Neural progenitor cell (in vitro differentiated cells): ENCODE measurements at places on chromosomes 16 and 17.

DNA sequence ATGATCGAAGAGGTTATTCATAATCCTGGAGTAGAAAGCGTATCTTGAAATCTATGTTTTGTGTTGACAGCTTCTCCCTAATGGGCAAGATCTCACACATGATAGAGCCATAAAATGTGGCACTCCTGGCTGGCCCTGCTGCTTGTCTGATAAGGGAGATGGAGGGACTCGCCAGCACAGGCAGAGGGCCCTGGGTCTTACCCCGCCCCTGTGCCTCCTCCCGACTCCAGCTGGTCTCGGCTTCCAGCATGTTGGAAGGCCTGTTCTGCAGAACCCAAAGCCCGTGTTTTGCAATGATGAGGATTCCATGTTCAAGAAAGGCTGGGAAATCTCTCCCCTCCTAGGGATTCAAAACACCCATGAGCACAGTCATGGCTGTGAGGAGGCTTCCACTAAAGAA is 106.7 kb upstream of the SDK2 start:
- no peaks in the 10 kb centered on the region for H3K36me3 ChIP-seq
- H3K27me3 ChIP-seq = no peaks in the 10 kb centered on the region
- no peak overlapping the region for H3K4me3 ChIP-seq
- H3K4me1 ChIP-seq = peaks cover 7% of the 10 kb centered on the region

DNA sequence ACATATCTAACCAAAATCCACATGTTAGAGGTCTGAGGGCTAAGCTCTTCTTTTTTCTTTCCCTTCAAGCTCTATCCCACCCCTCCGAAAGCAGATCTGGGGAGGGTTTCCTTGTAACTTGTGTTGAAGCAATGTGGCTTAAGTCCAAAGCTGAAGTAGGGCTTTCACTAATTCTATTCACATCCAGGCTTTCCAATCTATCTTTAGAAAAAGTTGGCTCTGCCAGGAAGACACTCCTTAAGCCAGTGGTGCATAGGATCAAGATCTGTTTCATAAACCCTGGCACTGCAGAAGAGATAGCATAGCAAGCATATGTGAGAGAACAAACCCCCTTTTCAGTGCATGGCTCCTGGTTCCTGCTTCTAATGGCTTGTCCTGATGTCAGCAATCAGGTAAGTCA is 34.9 kb upstream of the DHX40 start:
- H3K36me3 ChIP-seq = no peaks in the 10 kb centered on the region
- no peaks in the 10 kb centered on the region for H3K4me1 ChIP-seq
- no peak for DNase-seq
- H3K4me3 ChIP-seq = no peak overlapping the region
- no peaks in the 10 kb centered on the region for H3K27me3 ChIP-seq

GRCh38 chr16:86048882-86049585 is 150.1 kb downstream of the IRF8 start:
- no peak overlapping the region for H3K4me3 ChIP-seq
- peaks cover 9% of the 10 kb centered on the region for H3K27me3 ChIP-seq
- no peak for DNase-seq
- no peaks in the 10 kb centered on the region for H3K36me3 ChIP-seq

GRCh38 chr17:29956225-29956624 is 14.8 kb downstream of the EFCAB5 start:
- H3K36me3 ChIP-seq = no peaks in the 10 kb centered on the region
- no peak overlapping the region for H3K27ac ChIP-seq
- no peak overlapping the region for H3K4me3 ChIP-seq
- DNase-seq = no peak
- no peaks in the 10 kb centered on the region for H3K27me3 ChIP-seq
- H3K4me1 ChIP-seq = no peaks in the 10 kb centered on the region

- H3K27ac ChIP-seq = no peak overlapping the region
- no peaks in the 10 kb centered on the region for H3K36me3 ChIP-seq
- H3K4me3 ChIP-seq = no peak overlapping the region
- H3K4me1 ChIP-seq = peaks cover 9% of the 10 kb centered on the region
- peak; percentile 85 for DNase-seq
Measured at GRCh38 chr17:164303-165235, 16.9 kb downstream of the DOC2B start.

DNA sequence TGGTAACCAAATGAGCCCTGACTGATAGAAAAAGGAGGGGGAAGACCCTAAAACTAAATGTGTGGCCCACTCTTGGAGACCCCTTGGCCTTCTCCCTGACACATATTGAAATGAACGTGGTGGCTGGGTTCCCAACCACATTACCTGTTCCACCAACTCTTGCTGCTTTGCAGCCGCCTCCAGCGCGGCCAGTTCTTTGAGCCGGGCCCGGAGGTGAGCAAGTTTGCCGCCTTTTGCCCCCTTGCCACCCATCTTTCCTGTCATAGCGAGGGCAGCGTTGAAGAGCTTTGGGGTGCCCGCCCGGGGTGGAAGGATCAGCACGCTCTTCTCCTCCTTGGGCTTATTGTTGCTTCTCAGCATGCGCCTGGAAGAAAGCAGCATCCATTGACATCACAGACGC is 83.2 kb downstream of the CNGB1 start:
- DNase-seq = no peak
- peaks cover 3% of the 10 kb centered on the region for H3K4me1 ChIP-seq
- H3K4me3 ChIP-seq = no peak overlapping the region
- H3K27me3 ChIP-seq = peaks cover 15% of the 10 kb centered on the region

DNA sequence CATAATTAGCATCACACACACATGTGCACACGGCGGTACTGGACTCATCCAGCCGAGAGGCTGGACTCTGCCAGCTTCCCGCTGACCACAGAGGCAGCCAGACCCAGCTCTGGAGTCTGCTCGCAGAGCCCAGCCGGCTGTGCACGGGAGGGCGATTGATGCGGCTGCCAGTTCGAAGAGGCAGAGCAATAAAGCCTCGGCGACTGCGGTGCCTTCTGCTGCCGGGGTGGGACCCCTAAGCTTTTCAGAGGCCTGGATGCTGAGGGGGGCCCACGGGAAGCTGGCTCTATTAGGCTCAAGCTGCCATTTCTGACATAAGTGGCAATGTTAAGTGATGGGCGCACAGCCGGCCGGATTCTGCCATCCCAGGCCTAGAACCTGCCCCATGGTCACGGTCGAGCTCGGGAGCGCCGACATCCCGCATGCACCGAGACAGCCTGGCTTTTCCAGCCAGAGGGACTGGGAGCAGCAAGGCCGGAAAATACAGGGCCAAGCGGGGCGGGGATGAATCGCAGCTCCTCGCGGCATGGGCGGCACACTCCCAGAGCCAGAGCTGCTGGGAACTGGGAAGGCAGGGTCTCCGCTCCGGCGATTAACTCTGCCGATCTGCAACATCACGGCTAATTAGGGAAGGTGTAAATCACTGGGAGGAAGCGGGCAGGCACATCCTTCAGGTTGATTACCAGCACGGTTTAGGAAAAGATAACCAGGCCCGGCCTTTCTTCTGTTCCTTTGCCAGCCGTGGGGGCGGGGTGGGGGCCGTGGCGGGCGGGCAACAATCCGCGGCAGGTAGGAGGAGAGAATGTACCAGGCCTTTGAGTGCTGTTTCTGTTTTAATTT is 57.7 kb downstream of the TBC1D16 start:
- H3K36me3 ChIP-seq = no peaks in the 10 kb centered on the region
- no peak overlapping the region for H3K4me3 ChIP-seq
- no peaks in the 10 kb centered on the region for H3K27me3 ChIP-seq
- no peak for DNase-seq
- no peak overlapping the region for H3K27ac ChIP-seq

DNA sequence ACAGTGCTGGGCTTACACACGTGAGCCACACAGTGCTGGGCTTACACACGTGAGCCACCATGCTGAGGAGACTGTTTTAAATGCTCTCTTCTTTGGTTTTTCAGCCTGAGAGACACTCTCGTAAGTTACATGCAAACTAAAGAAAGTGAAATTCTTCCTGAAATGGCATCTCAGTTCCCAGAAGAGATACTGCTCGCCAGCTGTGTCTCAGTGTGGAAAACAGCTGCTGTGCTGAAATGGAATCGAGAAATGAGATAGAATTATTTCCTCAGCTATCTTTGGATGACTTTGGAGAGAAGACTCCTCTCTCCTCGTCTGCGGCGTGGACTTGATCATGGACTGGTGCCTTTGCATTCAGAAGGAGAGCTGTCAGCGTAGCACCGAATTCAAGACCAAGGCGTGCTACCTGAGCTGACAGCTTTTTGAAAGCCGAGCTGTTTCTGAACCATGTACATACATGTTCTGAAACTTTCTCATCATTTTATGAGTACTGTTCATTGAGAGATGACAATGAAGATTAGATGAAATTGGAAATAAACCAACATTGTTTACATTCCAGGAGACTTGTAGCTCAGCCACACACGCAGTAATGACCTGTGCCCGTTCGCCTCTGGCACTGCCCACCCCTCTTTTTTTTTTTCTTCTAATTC is 21.6 kb upstream of the ENDOV start:
- H3K4me3 ChIP-seq = no peak overlapping the region
- H3K36me3 ChIP-seq = no peaks in the 10 kb centered on the region
- peaks cover 9% of the 10 kb centered on the region for H3K4me1 ChIP-seq
- H3K27ac ChIP-seq = no peak overlapping the region
- no peak for DNase-seq
- H3K27me3 ChIP-seq = no peaks in the 10 kb centered on the region

DNA sequence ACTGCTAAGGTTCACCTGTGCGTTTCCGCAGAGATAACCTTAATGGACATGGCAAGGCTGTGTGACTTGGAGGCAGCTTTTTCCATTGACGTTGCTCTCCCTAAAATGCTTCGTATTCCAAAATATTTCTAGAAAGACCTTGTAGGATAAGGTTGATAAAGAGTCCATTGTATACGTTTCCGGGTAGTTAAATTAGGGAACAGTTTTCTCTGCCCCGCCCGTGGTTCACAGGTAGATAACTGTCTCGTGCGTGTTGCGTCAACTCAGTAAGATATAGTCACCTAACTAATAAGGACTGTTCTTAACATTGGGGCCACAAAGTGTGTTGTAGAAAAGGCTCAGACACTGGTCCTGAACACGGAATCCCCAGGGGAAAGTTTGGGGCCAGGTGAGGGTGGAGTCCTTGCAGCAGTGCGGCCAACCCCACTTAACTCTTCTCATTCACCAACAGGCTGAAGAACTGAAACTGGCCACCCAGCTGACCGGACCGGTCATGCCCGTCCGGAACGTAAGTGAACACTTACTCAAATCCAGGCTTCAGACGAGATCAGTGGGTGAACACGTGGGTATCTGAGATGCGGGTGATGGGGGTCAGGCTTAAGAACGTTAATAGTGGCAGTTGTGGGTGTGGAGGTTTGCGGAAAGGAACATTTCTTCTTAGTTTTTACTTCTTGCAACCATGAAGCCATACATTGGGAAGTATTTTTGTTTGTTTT is 1.6 kb downstream of the RPL13 start:
- no peak for DNase-seq
- peaks cover 3% of the 10 kb centered on the region for H3K36me3 ChIP-seq
- H3K4me3 ChIP-seq = peak overlapping the region; percentile 76
- H3K27me3 ChIP-seq = no peaks in the 10 kb centered on the region
- H3K4me1 ChIP-seq = peaks cover 42% of the 10 kb centered on the region
- H3K27ac ChIP-seq = no peak overlapping the region

DNA sequence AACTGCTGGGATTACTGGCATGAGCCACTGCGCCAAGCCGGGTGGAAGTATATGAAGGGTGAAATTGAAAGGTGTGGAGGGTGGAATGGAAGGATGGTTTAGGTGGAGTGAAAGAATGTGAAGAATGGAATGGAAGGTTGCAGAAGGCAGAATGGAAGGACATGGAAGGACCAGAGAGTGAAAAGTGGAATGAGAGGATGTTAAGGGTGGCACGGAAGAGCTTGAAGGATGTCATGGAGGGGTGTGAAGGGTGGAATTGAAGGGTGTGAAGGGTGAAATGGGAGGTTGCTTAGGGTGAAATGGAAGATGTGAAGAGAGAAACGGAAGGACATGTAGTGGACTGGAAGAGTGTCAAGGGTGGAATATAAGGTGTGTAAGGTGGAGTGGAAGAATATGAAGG is 16.2 kb downstream of the MIS12 start:
- H3K4me1 ChIP-seq = peaks cover 11% of the 10 kb centered on the region
- no peaks in the 10 kb centered on the region for H3K36me3 ChIP-seq
- H3K27ac ChIP-seq = no peak overlapping the region
- DNase-seq = no peak
- H3K27me3 ChIP-seq = peaks cover 43% of the 10 kb centered on the region
- no peak overlapping the region for H3K4me3 ChIP-seq

GRCh38 chr17:75917141-75917916 is 12.6 kb upstream of the MRPL38 start:
- H3K27me3 ChIP-seq = no peaks in the 10 kb centered on the region
- no peaks in the 10 kb centered on the region for H3K36me3 ChIP-seq
- DNase-seq = no peak
- no peak overlapping the region for H3K27ac ChIP-seq

GRCh38 chr17:12227547-12227946 is 206.9 kb downstream of the MAP2K4 start:
- H3K36me3 ChIP-seq = no peaks in the 10 kb centered on the region
- DNase-seq = no peak
- no peaks in the 10 kb centered on the region for H3K4me1 ChIP-seq
- no peaks in the 10 kb centered on the region for H3K27me3 ChIP-seq

DNA sequence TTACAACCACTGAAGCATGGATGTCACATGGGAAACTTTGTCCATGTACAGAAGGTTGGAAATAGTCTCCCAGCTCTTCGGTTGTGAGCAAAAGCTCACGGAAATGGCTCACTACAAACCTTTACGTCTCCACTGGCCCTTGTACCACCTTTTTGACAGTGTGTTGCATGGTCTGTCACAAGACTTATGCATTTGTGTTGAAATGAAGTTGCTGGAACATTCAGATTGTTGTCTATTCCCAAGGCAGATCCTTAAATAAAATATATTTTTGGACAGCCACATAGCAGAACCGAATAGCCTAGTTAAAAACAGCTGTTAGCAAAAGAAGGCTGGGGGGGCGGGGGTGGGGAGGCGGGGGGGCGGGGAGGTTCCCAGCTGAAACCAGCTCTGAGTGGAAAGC is 39.2 kb downstream of the KNOP1 start:
- H3K27me3 ChIP-seq = no peaks in the 10 kb centered on the region

DNA sequence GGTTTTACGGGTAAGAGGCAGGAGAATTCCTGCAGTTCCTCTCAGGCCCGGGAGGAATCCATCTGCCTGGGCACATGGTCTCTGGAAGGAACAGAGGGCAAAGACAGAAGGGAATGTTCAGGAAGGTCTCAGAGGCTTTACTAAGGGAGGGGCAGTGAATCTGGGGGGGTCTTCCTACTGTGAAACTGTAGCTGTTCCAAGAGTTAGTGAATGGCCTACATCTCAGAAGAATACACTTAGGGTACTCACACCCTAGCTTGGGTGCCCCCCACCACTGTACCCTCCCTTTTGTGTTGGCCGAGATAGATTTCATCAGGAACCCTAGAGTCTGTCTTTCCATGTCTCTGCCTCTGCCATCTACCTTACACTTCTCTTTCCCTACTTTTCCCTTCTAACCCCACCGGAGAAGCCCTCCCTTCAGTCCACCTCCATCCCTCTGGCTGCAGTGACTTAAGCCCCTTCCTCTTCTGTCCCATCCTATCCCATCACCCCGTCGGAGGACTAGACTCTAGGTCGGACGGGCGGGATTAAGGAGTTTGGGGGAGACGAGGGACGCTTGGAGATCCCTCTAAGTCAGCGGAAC is 316 bp downstream of the DLG4 start:
- no peak for DNase-seq
- peaks cover 37% of the 10 kb centered on the region for H3K4me1 ChIP-seq
- H3K4me3 ChIP-seq = peak overlapping the region; percentile 94
- no peak overlapping the region for H3K27ac ChIP-seq
- no peaks in the 10 kb centered on the region for H3K27me3 ChIP-seq
- H3K36me3 ChIP-seq = no peaks in the 10 kb centered on the region

GRCh38 chr16:65984296-65984695 is 382.2 kb upstream of the CDH5 start:
- no peak for DNase-seq
- H3K27me3 ChIP-seq = no peaks in the 10 kb centered on the region
- H3K4me3 ChIP-seq = no peak overlapping the region
- no peaks in the 10 kb centered on the region for H3K4me1 ChIP-seq
- no peaks in the 10 kb centered on the region for H3K36me3 ChIP-seq

- H3K36me3 ChIP-seq = no peaks in the 10 kb centered on the region
- DNase-seq = no peak
- H3K4me1 ChIP-seq = no peaks in the 10 kb centered on the region
Measured at GRCh38 chr17:48611213-48611612, 396 bp upstream of the HOXB7 start.
